Activated CD4-positive, alpha-beta memory T cell treated with anti-CD3 and anti-CD28 coated beads, Interleukin-2, amount 10 ng/mL, durations not matched to agents 7 days and 5 days (primary cell): ENCODE measurements at places on chromosomes 3 and 15. TPM values are rescaled to one million over a fixed set of nuclear protein-coding genes. Genes with fewer than 3 reads are reported as not detected.
A peak's percentile ranks its signal among the peaks of the same experiment; 100 is the strongest.

DNA sequence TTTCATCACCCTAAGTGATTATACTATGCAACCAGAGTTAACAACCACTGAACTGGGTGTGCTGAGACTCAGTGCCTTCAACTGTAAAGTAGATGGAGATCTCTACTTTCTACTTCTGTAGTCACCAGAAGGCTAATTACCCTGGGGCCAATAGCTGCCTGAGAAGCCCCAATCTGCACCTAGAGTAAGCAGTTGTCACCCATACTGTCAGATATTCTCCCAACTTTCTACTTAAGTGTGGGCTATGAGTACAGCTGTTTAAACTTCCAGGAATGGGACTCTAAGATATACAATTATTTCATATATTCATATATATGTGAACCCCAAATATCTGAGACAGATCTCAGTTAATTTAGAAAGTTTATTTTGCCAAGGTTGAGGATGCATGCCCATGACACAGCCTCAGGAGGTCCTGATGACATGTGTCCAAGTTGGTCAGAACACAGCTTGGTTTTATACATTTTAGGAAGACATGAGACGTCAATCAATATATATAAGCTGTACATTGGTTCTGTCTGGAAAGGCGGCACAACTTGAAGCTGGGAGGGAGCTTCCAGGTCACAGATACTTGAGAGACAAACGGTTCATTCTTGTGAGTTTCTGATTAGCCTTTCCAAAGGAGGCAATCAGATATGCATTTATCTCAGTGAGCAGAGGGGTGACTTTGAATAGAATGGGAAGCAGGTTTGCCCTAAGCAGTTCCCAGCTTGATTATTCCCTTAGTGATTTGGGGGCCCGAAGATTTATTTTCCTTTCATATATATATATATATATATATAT is 41.9 kb downstream of the CCNL1 start:
- no peak overlapping the region for H3K4me3 ChIP-seq
- peaks cover 12% of the 10 kb centered on the region for H3K36me3 ChIP-seq
- no peak for DNase-seq
- H3K27ac ChIP-seq = no peak overlapping the region

The NR2E3 gene
- total RNA-seq = not detected

- H3K4me3 ChIP-seq = peak overlapping the region; percentile 78
- no peaks in the 10 kb centered on the region for H3K36me3 ChIP-seq
- DNase-seq = no peak
- H3K4me1 ChIP-seq = peaks cover 9% of the 10 kb centered on the region
Observed at GRCh38 chr15:65385870-65386258, 8.1 kb upstream of the IGDCC3 start.

- DNase-seq = no peak
- H3K4me3 ChIP-seq = no peak overlapping the region
- no peaks in the 10 kb centered on the region for H3K4me1 ChIP-seq
- H3K27ac ChIP-seq = no peak overlapping the region
Observed at GRCh38 chr15:39227001-39227400, 353.9 kb upstream of the THBS1 start.

DNA sequence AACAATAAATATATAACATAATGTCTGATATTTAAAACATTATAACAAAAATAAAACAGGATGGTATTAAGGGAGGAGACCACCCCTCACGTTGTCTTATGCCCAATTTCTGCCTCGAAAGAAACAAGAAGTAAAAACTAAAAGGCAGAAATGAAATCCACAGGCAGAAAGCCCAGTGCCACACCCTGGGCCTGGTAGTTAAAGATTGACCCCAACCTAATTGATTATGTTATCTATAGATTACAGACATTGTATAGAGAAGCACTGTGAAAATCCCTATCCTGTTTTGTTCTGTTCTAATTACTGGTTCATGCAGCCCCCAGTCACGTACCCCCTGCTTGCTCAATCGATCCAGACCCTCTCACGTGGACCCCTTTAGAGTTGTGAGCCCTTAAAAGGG is 22.3 kb upstream of the ACP3 start:
- peaks cover 2% of the 10 kb centered on the region for H3K27me3 ChIP-seq
- H3K36me3 ChIP-seq = no peaks in the 10 kb centered on the region
- DNase-seq = no peak
- no peak overlapping the region for H3K27ac ChIP-seq

DNA sequence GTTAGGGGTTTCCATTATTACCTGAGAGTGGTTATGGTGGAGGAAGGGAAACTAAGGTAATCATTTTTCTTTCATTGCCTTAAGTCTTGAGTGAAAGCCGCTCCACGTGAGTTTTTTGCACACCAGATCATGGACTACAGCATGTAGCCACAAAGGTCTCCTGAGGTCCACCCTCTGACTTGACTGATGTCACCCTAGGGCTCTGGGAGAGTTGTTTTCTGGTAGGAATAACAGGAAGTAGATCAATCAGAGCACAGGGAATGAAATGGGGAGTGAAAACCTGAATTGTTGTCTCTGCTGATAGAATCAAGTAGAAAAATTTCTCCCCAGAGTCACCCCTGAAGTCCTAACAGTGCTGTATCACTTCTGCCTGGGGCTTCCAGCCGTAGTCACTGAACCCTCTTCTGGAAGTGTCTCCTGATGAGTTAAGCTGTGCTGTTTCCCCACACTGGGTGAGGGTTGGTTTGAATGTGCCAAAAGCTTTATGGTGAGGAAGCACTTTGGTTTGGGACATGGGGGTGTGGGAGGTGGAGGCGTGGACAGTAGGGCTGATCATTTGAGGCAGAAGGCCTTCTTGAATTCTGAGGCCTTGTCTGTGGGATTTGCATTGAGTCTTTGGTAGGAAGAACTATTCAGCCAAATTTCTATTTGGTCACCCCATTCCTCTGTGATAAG is 64.3 kb downstream of the SLCO3A1 start:
- H3K27ac ChIP-seq = no peak overlapping the region
- no peak overlapping the region for H3K4me3 ChIP-seq
- DNase-seq = no peak
- no peaks in the 10 kb centered on the region for H3K27me3 ChIP-seq
- peaks cover 14% of the 10 kb centered on the region for H3K4me1 ChIP-seq

DNA sequence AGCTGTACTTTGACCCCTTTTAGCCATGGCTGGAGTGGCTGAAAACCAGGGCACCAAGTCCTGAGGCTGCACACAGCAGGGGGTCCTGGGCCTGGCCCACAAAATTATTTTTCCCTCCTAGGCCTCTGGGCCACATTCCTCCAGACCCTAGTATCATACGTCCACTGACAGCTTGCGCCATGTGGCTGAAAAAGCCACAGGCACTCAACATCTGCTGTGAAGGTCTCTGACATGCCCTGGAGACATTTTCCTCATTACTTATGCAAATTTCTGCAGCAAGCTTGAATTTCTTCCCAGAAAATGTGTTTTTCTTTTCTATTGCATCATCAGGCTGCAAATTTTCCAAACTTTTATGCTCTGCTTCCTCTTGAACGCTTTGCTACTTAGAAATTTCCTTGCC is 239.0 kb downstream of the SQOR start:
- no peaks in the 10 kb centered on the region for H3K4me1 ChIP-seq
- H3K4me3 ChIP-seq = no peak overlapping the region
- H3K27me3 ChIP-seq = no peaks in the 10 kb centered on the region
- DNase-seq = no peak

- H3K4me1 ChIP-seq = no peaks in the 10 kb centered on the region
- H3K27me3 ChIP-seq = no peaks in the 10 kb centered on the region
- no peak overlapping the region for H3K4me3 ChIP-seq
- H3K27ac ChIP-seq = no peak overlapping the region
- no peak for DNase-seq
Observed at GRCh38 chr15:97893967-97894366, 66.5 kb upstream of the ARRDC4 start.

DNA sequence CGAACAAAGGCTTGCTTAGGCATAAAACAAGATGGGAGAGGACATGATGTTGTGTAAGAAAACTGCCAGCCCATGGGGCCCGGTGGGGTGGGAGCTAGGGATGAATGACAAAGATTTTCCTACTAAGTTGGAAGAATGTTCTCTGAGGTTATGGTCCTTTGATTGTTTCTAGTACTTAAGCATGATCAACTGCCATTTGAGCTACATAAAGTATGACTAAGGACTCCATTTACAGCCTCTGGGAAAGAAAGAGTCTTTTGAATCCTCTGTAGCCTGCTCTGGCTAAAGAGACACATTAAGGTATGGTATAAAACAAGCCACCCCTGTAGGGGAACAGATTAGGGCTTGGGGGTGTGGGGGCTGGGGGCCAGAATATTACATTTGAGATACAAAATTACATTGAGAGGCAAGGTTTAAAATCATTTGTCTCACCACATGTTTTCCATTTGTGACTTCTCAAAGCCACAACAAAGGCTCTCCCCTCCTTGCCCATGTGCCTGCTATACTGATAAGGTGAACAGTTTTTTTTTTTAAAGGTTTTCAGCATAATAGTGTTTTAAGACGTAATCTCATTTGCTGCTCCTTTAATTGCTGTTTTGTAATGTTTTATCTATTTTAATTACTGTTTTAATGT is 323.4 kb downstream of the CHST2 start:
- no peak overlapping the region for H3K4me3 ChIP-seq
- no peak for DNase-seq
- H3K27ac ChIP-seq = no peak overlapping the region
- no peaks in the 10 kb centered on the region for H3K27me3 ChIP-seq

- H3K27me3 ChIP-seq = peaks cover 1% of the 10 kb centered on the region
- no peak for DNase-seq
- no peaks in the 10 kb centered on the region for H3K4me1 ChIP-seq
- H3K36me3 ChIP-seq = no peaks in the 10 kb centered on the region
Observed at GRCh38 chr15:85980946-85981345, 98.7 kb upstream of the AGBL1 start.

The IGSF10 gene
- total RNA-seq = not detected

GRCh38 chr3:190003681-190004123 is 117.0 kb downstream of the P3H2 start:
- no peak overlapping the region for H3K27ac ChIP-seq
- H3K27me3 ChIP-seq = peaks cover 7% of the 10 kb centered on the region
- H3K4me3 ChIP-seq = no peak overlapping the region
- no peak for DNase-seq

- H3K4me1 ChIP-seq = no peaks in the 10 kb centered on the region
- H3K27ac ChIP-seq = no peak overlapping the region
- H3K36me3 ChIP-seq = no peaks in the 10 kb centered on the region
- H3K4me3 ChIP-seq = no peak overlapping the region
Observed at GRCh38 chr15:101398247-101398646, 91.3 kb downstream of the PCSK6 start.

GRCh38 chr3:143973259-143974021 is 1.8 kb downstream of the DIPK2A start:
- H3K36me3 ChIP-seq = peaks cover 10% of the 10 kb centered on the region
- DNase-seq = no peak
- H3K4me1 ChIP-seq = peaks cover 45% of the 10 kb centered on the region
- peaks cover 16% of the 10 kb centered on the region for H3K27me3 ChIP-seq

The NCK1 gene
- 50.8 TPM for total RNA-seq

DNA sequence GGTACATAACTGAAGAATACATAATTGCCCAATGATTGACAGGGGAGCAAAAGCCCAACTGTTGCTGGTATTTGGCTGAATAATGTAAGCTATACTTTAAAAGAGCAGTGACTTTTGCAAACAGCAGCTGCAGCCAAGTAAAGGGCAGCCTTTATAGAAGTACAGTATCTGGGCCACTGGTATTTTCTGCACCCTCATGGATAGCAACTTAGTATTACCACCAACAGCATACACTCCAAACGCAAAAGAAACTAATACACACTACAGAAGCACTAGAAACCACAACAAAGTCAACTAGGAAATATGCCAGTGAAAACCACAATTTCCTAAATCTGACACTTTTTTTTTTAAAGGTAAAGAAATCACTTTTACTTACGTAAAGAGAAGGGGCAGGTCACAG is 206.1 kb downstream of the TIGIT start:
- no peak overlapping the region for H3K27ac ChIP-seq
- H3K4me3 ChIP-seq = no peak overlapping the region
- peaks cover 16% of the 10 kb centered on the region for H3K4me1 ChIP-seq
- H3K36me3 ChIP-seq = no peaks in the 10 kb centered on the region
- no peak for DNase-seq

The ERICH6 gene
- 0.38 TPM for total RNA-seq

The BOC gene
- not detected for total RNA-seq

DNA sequence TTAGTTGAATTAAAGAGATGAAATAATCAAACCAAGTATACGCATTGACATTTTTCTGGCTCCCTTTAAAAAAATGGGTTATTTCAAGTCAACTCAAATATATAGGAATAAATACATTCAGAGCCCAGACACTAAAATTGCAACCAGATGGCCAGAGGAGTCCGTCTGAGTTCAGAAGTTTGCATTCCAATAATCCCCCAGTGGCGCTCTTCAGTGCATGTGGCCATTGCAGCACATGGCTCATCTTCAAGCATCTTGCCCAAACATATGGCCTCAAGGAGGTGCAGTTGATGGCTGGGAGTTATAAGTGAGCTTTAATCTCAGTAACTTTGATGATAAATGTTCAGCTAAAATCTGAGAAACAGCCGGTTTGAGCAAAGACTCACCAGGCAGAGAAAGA is 295.8 kb upstream of the LRRN1 start:
- no peaks in the 10 kb centered on the region for H3K4me1 ChIP-seq
- H3K4me3 ChIP-seq = no peak overlapping the region
- DNase-seq = no peak
- no peaks in the 10 kb centered on the region for H3K36me3 ChIP-seq

The CCR1 gene
- total RNA-seq = 20.0 TPM

DNA sequence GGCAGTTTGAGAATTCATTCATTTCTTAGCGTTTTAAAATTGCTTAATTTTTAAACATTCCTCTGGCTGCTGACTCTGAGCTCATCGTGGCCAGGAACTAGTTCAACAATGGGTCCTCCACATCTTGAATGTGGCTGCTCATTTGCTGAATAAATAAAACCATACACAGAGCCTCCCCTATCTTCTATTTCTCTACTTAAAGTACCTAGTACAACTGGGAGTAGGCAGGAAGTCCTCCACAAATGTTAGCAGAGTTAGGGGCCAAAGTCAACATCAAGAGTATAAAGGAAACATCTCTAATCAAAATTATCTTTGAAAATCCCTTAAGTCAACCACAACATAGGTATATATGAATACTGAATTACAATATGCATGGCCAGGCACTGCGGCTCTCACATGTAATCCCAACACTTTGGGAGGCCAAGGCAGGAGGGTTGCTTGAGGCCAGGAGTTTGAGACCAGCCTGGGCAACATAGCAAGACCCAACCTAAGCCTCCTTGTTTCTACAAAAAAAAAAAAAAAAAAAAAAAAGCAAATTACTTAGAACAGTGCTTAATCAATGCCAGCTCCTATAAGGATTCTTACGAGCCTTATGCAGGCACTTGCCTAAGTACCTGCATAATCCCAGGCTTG is 57.5 kb upstream of the LMOD3 start:
- H3K27me3 ChIP-seq = no peaks in the 10 kb centered on the region
- H3K4me3 ChIP-seq = no peak overlapping the region
- H3K36me3 ChIP-seq = peaks cover 81% of the 10 kb centered on the region
- no peak for DNase-seq
- H3K27ac ChIP-seq = no peak overlapping the region

DNA sequence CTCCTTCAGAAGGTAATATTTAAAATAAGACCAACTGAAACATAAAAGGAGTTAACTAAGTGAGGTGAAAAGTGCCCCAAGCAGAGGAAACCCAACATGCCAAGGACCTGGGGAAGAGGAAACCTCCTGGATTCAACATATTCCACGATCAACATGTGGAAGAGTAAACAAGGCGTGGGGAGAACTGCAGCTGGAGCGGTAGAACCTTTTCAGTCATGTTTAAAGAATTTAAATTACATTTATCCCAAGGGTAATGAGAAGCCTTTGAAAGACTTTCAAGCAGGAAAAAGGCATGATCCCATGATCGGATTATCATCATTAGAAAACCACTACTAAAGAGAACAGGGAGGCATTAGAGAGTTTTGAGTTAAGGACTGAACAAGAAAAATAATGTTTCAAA is 330.7 kb downstream of the FHIT start:
- H3K4me3 ChIP-seq = no peak overlapping the region
- no peaks in the 10 kb centered on the region for H3K27me3 ChIP-seq
- no peaks in the 10 kb centered on the region for H3K36me3 ChIP-seq
- no peak overlapping the region for H3K27ac ChIP-seq
- no peaks in the 10 kb centered on the region for H3K4me1 ChIP-seq
- DNase-seq = no peak
